Nucleus accumbens (tissue), 56 donors: ENCODE measurements at places on chromosomes 1 and 21.

DNA sequence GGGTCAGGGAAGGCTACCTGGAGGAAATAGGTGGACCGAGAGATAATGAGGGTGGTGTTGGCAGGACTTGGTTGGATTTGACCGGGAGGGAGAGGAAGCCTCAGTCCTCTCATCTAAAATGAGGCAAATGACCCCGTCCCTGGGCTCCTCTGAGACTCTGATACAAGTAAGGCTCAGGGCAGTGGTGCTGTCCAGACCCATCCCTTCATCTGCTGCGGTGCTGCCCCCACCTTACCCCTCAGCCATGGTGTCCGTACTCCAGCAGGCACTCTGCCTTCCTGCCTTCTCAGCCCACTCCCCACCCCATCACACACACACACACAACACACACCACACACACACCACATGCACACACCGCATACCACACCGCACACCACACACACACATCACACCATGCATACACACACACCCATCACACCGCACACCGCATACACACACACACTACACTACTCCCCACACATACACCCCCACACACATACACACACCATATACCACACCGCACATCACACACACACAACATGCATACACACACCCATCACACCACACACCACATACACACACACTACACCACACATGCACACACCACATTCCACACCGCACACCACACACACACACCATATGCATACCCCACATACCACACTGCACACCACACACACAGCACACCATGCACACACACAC is 29.4 kb upstream of the SLC26A9 start:
- no peak for DNase-seq

- DNase-seq, result no peak
These were observed 622.0 kb downstream of the KIF26B start for GRCh38 chr1:245776694-245777332.

GRCh38 chr1:234303231-234303630 is 70.0 kb upstream of the COA6 start:
- DNase-seq, result no peak

- DNase-seq, result no peak
These were observed 68.4 kb downstream of the AK5 start for GRCh38 chr1:77350012-77350770.

DNA sequence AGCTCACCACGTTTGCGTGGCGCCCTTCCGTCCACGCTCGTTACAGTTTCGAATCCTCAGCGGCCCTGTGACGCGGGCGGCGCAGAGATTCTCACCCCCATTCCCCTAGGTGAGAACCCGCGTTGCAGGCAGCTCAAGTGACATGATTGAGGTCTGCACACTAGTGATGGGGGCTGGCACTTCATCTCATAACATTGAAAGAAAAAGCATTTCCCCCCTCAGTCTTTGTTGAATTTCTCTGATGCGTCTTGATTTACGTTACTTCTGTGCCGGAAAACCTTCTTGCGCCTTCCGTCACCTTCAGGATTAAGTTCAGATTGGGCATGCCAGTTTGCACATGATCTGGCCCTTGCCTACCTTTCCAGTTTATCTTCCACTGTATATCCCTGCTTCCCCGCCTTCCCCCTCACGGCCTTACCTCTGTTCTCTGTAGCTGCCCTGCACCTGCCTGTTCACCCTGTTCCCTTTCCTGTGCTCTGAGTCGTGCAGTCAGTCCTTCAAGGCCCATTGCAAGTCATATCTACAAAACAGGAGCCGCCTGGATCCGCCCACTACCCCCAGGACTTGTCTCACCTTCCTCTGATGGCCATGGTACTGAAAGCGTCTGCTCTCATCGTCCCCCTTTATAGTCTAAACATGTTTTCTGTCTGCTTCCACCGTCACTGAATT is 1.1 kb downstream of the CTPS1 start:
- DNase-seq, result no peak

DNA sequence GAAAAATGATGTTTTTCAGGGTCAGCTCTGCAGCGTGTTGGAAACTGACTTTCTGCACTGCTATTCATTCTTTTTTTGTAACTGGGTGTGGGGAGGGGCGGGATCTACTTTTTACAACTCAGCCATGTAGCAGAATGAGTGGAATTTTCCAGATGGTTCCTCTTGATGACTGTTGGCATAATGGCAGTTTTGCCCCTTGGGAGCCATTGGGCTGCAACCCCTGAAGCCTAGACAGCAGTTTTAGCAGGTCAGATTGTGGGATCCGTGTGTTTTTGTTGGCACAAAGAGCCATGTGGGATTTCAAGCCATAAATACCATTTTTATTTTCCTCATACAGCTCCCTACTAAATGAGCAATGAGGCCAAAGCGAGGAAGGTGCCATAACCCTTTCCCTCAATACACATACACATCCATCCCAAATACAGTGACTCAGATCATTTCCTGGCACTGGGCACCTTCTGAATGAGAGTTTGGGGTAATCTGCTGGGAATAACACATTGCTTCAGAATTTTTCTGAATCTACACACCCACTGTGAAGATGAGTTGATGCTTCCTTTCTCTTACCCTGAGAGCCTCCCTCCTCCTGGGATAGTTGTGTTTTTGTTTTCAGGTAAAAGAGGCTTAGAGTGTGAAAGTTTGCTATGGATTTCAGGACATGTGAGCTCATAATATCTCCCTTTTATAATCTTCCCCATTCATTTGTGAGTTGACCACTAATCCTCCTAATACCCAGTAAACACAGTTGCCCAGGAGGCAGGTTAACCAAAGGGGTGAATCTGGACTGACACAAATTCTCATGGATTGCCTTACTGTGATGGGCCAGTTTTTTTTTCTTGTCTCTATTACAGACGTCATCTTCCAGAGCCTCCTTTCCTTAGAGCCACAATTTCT is 13.1 kb downstream of the S100A10 start:
- no peak for DNase-seq

- DNase-seq, result no peak
These were observed 207.7 kb upstream of the FGGY start for GRCh38 chr1:59089036-59089798.

DNA sequence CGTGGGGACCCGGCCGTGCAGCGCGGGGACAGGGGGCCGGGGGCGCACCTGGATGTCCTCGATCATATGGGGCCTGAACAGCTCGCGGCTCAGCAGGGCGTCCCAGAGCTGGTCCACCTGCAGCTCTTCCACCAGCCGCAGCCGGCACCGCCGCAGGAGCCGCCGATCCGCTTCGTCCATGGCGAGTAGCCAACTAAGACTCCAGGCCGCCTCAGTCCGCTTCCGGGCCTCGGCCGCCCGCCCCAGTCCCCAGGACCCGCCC is at the start of gene CASP9:
TSS of gene CASP9 (minus strand) at position 195 of the 262 bp plus-strand sequence. CDS start at position 180, 15 bp downstream.
- DNase-seq, result no peak

GRCh38 chr1:53061123-53061858 is 722 bp upstream of the PODN start:
- DNase-seq, result no peak

- DNase-seq, result peak; percentile 24
These were observed 5.8 kb upstream of the FAM167B start for GRCh38 chr1:32241001-32241763.

- DNase-seq, result no peak
These were observed 183.3 kb downstream of the IGSF21 start for GRCh38 chr1:18290740-18291412.

DNA sequence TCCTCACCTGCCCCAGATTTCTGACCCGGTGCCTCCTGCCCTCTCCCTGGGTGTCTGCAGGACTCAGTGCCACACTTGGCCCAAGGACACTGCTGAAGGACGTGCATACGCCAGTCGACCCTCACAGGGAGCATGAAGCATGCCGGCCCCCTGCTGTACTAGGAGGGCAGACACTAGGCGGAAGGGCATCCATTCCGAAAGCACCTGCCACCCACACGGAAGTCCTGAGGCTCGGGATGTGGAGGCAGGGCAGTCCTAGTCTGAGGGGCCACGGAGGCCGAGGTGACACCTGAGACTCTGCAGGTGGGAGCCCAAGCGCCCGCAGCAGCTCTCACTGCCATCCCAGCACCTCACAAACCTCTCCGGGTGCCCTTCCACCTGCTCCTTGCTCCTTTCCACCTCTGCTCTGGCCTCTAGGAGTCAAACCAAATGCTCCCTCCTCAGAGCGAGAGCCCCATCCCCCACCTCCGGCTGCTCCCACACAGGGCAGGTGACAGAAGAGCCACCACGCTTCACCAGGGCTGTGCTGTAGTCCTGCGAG is 2.4 kb downstream of the NPHP4 start:
- DNase-seq, result no peak

DNA sequence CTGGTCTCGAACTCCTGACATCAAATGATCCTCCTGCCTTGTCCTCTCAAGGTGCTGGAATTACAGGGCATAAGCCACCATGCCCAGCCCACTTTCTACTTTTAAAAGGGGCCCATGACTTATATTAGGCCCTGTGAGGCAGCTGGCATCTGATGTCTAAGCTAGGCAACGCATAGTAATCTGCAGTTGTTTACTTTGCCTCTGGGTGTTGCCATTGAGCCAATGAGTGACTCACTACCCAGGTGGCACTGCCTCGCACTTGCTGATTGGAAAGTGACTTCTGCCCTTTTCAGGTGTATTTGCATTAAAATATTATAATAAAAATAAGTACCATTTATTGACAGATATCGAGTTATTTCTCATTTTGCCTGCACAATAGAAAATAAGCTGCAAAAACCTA is 84.9 kb downstream of the KIF14 start:
- no peak for DNase-seq

DNA sequence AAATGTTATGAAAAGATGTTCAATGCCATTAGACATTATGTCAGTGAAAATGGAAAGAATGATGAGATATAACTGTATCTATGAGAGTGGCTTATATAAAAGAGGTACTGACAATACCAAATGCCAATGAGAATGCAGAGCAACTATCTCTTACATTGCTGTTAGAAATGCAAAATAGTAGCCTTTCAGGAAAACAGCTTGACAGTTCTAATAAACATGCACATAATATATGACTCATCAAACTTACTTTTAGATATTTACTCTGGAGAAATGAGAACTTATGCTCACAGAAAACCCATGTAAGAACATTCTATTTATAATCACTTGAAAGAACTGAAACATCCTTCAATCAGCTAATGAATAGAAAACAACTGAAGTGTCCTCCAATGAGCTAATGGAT is 996.7 kb upstream of the ADGRL4 start:
- no peak for DNase-seq

- peak; percentile 36 for DNase-seq
These were observed 34.1 kb downstream of the ARHGEF10L start for GRCh38 chr1:17573518-17574041.

GRCh38 chr1:159737238-159737916 is 23.0 kb upstream of the CRP start:
- no peak for DNase-seq

DNA sequence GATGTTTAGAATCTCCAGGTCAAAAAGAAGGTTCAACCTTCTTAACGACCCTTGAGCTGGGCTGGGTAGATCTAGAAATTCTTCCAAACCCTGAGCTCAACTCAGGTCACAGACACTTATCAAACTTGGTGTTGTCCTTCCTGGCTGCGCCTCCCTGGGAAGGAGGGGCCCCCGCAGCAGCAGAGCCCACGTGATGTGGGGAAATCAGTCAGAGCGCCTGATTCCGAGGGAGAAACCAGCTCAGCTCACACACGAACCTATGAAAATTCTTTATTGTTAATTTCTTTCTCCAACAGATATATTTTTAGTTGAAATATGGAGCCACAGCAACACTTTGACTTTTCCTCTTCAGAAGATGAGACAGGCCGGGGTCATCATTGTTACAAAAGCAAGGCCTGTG is 24.3 kb upstream of the CLSTN1 start:
- DNase-seq, result peak; percentile 11

- DNase-seq, result no peak
These were observed 3.1 kb downstream of the TMEM125 start for GRCh38 chr1:43272576-43273571.

GRCh38 chr21:18840239-18840638 is 436.7 kb upstream of the TMPRSS15 start:
- no peak for DNase-seq

- DNase-seq, result peak; percentile 76
These were observed 1.5 kb downstream of the TRIM62 start for GRCh38 chr1:33180226-33180910.

DNA sequence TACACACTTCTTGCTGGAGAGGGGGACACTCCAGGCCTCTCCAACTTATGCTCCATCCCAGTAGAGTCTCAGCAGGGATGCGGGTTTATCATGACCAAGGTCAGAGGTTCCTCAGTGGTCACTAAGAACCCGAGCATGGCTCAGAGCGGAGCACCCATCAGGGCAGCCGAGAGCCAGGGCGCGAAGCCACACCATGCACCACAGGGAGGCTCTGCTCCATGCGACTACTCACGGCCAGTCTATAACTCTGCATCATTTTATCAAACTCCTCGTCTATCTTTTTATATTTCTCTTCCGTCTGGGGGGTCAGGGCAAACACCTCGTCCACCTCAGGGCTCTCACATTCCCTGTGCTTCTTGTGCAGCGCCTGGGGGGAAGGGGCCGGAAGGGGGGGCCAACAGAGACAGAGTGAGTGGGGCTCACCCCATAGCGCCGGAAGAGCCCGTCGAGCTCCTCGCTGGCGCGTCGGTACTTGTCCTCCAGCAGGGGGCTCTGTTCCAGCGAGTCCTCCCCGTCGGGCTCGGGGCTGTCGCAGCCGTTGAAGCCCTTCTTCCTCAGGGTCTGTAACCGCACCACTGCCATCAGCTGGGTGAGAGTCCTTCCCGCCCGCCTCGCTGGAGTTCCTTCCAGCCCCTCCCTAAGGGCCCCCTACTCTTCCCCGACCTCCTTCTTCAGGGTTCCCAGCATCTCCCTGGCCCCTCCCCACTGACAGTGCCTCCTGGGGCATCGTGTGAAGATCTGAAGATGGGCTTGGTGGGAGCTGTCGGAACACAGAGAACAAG is 20.0 kb downstream of the MEF2D start:
- DNase-seq, result no peak

GRCh38 chr1:36155408-36156328 is at the start of gene MAP7D1:
MAP7D1 (plus strand) TSS chr1:36156160; CDS start chr1:36156418, 258 bp downstream.
- DNase-seq, result peak; percentile 92

DNA sequence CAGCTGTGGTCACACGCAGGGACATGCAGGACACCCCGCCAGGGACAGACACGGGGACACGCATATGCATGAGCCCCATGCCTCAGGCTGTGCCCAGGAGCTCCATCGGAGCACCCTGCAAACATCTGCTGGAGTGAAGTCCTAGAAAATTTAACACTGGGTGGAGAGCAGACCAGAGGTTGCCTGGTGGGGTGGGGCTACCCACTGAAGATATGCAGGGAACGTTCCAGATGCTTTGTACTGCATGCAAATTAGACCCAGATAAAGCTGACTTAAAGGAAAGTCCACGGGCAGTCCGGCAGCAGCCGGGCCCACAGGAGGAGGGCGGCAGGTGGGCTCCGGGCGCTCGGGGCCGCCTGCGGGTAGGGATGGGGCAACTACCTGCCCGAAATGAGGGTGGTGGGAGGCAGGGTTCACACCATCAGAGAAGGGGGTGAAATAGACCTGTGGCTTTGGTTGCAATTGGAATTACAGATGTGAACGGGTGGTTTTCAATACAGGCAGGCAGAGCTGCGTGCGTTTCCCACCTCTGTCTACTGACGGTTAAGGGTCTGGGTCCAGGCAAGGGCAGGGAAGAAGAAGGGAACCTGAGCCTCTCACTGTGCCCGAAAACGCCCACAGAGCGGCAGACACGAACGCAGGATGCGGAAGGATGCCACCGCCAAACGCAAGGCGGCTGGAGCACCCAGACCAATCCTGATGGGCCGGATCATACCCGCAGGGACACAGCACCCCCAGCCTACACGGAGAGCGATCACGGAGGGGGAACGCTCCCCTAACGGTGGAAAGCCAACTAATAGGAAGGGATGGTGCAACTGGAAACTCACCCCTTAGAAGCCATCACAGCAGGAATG is 21.0 kb downstream of the CFAP74 start:
- DNase-seq, result no peak
